ENCODE measurements at places on chromosomes 6 and 20. TPM values are rescaled to one million over a fixed set of nuclear protein-coding genes. Genes with fewer than 3 reads are reported as not detected.

MOG gene
- total RNA-seq: not detected

IRF4 gene
- total RNA-seq: not detected

BTNL2 gene
- not detected for total RNA-seq

PRDM13 gene
- total RNA-seq: not detected

VSX1 gene
- total RNA-seq: not detected

SMIM26 gene
- 39.2 TPM for total RNA-seq
